ENCODE measurements at places on chromosomes 16 and 17.

- H3K36me3 ChIP-seq, result no peaks in the 10 kb centered on the region
- no peak overlapping the region for H3K27ac ChIP-seq
- H3K4me3 ChIP-seq, result peak overlapping the region; percentile 61
- peaks cover 78% of the 10 kb centered on the region for H3K27me3 ChIP-seq
- DNase-seq, result no peak
Measured at GRCh38 chr17:61461967-61462718, 9.9 kb downstream of the TBX4 start.

GRCh38 chr17:47200325-47200664 lies 8.9 kb upstream of the MYL4 start:
- no peak overlapping the region for H3K27ac ChIP-seq
- no peaks in the 10 kb centered on the region for H3K36me3 ChIP-seq
- no peak for DNase-seq
- peaks cover 27% of the 10 kb centered on the region for H3K4me1 ChIP-seq
- H3K27me3 ChIP-seq, result no peaks in the 10 kb centered on the region
- H3K4me3 ChIP-seq, result no peak overlapping the region

- H3K27me3 ChIP-seq, result no peaks in the 10 kb centered on the region
- peaks cover 4% of the 10 kb centered on the region for H3K36me3 ChIP-seq
- H3K4me1 ChIP-seq, result peaks cover 30% of the 10 kb centered on the region
- DNase-seq, result no peak
- H3K27ac ChIP-seq, result no peak overlapping the region
Measured at GRCh38 chr16:85049706-85050305, 22.2 kb downstream of the KIAA0513 start.

DNA sequence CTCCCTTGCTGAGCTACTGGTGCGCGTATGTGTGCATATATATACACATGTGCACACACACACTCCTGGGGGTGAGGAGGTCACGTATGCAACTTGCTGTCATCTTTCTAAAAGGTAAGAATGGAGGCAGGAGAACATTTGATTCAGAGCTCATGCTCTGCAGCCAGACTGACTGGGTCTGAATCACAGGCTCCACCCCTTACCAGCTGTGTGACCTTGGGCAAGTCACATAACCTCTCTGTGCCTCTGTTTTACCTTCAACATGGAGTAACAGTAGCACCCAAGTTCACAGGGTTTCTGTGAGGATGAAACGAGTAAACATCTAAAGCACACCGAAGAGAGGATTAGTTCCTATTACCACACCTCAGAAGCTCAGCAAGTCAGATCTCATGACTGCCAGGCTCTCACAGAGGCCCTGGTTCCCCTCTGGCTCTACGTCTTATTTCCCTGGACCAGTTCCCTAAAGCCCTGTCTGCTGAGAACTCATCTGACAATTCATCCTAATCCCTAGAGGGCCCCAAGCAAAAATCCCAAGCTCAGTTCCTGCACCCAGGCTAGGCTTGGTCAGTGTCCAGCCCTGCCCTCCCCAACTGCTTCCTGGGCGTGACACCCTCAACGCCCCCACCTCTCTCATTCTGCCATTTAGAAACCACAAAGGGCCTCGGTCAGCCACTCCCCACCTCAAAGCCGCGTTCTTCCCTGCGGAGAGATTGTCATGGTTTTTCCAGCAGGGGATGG lies 28.7 kb downstream of the ABR start:
- H3K27me3 ChIP-seq, result no peaks in the 10 kb centered on the region
- no peaks in the 10 kb centered on the region for H3K36me3 ChIP-seq
- H3K4me3 ChIP-seq, result no peak overlapping the region
- H3K4me1 ChIP-seq, result no peaks in the 10 kb centered on the region

Data from T-cell (primary cell).